NCI-H2171 (cell line): ENCODE measurements at places on chromosomes 12 and 14.

- DNase-seq: no peak
Observed at GRCh38 chr12:108690542-108691174, 40.7 kb downstream of the CORO1C start.

DNA sequence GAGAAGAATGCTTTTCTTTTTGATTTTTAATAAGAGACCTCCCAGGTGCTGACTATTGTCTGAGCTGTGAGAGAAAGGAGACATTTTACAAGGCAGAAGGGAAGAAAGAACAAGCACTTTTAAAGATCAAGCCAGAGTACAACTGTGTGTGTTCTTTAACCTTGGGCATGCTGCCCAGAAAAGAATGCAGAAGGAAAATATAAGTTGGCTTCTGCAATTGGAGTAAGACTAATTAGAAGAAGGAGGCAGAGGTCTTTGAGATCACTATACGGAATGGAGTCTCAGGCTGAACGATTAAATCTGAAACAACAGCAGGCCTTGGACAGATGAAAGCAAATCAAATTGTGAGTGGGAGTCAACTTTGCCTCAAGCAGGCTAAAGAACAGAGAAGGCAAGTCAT lies 230.5 kb downstream of the ATP23 start:
- no peak for DNase-seq

GRCh38 chr12:120784804-120785203 lies 59.2 kb downstream of the ACADS start:
- DNase-seq: no peak

GRCh38 chr12:50070314-50071060 lies 13.1 kb downstream of the ASIC1 start:
- peak; percentile 70 for DNase-seq

GRCh38 chr12:6941267-6941666 lies 2.3 kb upstream of the RNU7-1 start:
- DNase-seq: no peak

DNA sequence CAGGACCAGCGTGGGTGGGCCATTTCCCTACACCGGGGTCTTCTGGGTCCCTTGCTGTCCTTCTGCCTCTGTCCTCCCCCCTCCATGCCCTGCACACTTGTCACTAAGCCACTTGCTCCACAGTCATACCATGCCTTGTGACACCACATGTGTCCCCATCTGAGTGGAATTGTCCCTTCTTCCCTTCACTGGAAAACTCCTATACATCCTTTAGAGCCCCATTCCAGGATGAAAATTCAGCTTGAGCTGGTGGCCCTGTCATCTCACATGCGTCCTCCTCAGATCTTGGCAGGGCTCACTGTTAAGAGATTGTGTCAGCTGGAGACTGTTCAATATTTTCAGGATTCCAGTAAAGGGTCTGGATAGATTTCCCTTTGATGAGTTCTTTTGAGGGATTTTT lies 87.4 kb downstream of the DNAH10 start:
- DNase-seq: no peak
